ENCODE measurements at places on chromosomes 12 and 14. TPM values are rescaled to one million over a fixed set of nuclear protein-coding genes. Genes with fewer than 3 reads are reported as not detected.

The MMP17 gene
- total RNA-seq, result 5.2 TPM

DNA sequence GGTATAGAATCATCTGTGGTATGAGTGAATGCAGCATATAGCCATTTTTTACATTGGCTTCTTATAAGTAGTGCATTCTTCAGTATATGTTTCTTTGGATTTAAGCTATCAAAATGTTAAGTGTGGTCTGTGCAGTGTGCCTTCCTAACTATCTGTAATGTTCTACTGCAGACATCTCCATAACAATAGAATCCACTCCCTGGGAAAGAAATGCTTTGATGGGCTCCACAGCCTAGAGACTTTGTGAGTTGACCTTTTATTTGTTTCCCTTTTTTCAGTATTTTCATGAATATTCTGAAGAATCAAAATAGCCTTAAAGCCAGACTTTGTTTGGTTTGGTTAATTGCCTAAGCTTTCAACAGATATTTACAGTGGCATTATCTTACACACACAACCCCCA is 107.2 kb downstream of the ZFC3H1 start:
- no peak for DNase-seq

DNA sequence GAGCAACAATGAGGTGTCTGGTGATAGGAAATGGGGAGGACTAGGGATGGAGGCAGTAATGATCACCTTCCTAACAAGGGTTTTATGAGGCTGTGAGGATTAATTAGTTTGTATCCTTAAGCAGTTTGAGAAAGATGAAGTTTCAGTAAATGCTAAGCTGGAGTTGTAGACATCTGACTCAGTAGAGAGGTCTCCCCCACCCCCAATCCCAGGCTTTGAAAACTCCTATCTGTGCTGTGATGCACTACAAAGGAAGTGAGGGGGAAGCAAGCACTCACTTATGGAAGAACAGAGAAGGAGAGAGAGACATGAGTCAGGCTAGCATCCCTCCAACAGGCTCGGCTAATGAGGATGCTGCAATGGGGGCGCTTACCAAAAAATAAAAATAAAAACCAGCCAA is 5.5 kb upstream of the BCL11B start:
- DNase-seq, result no peak

- no peak for DNase-seq
These were observed 206.7 kb downstream of the KIF21A start for GRCh38 chr12:39235990-39236767.

DNA sequence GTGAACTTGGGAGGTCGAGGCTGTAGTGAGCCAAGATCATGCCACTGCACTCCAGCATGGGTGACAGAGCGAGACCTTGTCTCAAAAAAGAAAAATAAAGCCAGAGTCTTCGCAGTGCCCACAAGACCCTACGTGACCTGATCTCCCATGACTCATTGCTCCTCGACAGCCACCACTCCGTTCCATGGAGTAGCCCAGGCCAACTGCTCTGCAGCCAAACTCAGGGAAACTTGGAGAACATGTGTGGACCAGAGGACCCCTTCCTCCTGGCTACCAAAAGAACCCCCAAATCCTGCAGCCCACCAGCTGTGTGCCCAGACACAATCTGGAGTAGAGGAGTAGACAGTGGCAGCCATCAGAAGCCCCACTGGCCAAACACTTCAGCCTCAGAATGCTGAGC is 32.1 kb upstream of the PPP2R5C start:
- peak; percentile 62 for DNase-seq
